ENCODE measurements at places on chromosomes 2 and 18.

DNA sequence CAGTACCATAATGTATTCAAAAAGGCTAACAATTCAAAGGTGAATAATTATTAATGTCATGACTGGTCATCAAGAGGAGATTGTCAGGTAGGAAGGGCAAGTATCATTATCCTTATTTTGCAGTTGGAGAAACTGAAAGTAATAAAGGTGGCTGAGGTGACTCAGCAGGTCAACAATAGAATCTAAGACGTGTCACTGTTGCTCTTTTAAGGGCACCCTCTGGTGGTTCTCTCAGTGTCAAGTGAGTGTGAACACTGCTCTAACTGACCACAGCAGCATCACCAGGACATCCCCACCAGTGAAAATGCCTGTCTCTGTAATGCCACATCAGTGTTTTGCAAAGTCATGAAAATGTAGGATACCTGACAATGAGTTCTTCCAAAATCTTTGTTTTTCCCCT lies 69.7 kb downstream of the DCC start:
- DNase-seq, result no peak

GRCh38 chr2:12624905-12625598 lies 91.7 kb upstream of the TRIB2 start:
- no peak for DNase-seq

DNA sequence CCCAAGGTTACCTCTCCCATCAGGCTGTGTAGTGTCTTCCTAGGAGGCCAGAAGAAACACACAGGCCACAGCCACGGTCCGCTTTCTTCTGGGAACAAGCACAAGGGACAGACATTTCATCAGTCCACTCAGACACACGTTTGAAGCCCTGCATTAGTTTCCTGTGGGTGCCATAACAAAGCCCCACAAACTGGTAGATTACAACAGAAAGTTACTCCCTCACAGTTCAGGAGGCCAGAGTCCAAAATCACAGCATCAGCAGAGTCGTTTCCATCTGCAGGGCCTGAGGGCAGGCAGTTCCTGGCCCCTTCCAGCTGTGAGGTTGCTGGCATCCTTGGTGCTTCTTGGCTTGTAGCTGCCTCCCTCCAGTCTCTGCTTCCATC lies 8.8 kb upstream of the PRLH start:
- DNase-seq, result no peak

DNA sequence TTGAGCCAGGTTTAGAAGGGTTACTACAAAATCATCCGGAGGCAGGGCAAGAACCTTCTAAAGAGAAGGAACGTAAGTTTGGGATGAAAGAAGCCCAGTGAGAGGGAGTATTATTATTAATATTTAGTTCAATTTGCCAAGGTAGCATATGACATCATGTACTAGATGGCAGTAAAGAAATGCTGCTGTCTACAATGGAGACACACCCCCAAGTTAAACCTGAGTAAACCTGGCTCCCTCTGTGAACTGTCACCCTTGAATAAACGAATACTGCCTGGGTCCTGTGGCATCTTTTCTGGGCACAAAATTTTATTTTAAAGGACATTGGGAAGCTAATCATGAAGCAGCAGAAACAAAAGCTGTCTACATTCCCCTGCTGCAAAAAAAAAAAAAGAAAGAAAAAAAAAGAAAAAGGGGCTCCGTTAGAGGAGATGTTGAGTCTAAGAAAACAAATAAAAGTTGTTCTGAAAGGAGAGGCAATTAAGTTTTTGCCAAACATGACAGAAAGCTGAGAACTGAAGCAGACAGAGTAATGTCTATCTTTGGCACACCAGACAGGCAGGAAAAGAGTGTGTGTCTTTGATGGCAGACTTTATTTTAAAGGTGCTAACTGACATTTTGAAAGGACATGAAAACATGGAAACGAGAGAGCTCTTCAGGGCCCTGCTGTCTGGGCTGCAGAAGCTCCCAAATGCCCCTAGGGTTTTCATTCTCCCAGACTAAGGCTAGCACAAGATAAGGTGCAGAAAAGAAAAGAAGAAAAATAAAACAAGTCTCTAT lies 557.7 kb upstream of the CHAC2 start:
- DNase-seq, result no peak

- DNase-seq, result no peak
Observed at GRCh38 chr2:36453652-36454051, 98.1 kb downstream of the CRIM1 start.

- no peak for DNase-seq
Observed at GRCh38 chr18:22427822-22428549, 10.3 kb upstream of the CTAGE1 start.

DNA sequence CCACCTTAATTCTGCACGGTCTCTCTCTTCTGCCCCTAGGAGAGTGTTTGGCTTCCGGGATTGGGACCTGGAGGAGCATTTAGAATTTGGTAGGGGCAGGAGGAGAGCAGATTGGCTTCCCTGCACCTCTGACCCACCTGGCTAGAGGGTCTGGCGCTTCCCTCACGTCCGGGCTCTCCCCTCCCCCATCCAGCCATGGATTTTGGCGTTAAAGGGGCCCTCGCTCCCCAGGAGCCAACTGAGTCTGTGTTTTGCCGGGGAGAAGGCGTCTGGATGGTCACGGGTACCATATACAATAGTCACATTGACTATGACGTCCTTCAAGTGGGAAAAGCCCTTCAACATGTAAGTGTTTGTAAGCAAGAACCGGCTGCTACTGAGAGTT lies 6.6 kb downstream of the HOXD3 start:
- DNase-seq, result no peak

DNA sequence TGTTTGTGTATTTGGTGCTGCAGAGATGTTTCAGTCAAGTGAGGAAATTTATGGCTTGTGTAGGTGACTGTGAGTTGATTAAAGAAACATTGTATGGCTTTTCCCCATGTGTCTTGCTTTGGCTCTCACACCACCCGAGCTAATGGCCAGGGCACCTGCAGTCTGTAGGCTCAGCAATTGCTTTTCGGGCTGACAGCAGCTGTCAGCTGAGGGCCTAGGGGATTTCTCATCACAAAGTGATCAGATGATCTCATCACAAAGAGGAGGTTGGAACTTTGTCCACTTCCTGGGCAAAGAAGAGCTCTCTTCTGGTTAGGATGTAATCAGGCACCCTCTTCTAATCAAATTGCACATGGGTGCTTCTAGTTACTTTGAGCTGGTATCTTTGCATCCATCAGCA lies 632.2 kb downstream of the SLC4A3 start:
- DNase-seq, result no peak

DNA sequence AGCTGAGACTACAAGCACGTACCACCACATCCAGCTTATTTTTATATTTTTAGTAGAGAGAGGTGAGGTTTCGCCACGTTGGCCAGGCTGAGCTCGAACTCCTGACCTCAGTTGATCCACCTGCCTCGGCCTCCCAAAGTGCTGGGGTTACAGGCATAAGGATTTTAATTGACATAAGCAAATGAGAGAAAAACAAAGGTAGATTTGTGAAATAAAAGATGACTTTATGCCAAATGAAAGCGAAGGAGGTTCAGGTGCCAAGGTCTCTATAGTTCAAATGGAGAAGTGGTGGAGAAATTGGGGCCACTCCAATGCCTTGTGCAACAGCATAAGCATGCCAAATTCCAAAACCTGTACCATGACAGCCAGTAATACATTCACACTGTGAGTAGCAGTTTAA lies 180.6 kb downstream of the MREG start:
- DNase-seq, result no peak
